CD4-positive, alpha-beta T cell treated with Interleukin-10 for 1 hour (primary cell): ENCODE measurements at places on chromosomes 4 and X.

DNA sequence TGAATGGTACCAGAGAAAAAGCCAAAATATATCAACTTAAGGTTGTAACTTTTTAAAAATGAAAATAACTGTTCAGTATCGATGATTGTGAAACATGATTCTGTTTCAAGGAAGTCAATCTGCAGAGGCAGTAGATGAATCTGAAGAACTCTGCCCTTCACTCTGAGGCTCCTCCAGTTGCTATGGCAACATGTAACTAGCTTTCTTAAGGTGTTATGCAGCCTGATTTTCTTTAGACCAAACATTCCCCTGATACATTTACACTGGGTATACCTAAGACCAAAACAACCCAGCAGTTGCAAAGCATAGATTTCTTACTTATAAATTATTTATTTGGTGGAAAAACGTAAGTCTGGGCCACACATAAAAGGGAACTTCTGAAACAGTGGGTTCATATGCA is 133.6 kb upstream of the RASGEF1B start:
- no peak for DNase-seq

DNA sequence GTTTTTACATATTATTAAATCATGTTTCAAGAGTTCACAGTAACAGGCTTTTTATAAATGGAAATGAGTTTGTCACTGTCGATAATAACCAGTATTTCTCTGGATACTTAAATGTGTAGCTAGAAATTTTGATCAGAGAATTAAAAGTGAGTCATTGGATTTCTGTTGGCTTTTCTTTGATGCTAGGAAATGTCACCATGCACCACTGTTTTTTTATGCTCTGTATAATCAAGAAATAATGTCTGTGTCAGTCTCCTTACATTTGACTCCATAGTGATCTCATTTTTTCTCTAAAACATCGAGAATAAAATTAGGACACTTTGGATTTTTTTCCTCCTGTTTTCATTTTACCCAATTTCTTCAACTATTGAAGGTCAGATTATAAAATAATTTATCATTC is 234.2 kb downstream of the RAPGEF2 start:
- no peak for DNase-seq

- DNase-seq = no peak
Observed at GRCh38 chrX:36214924-36215323, 295.4 kb downstream of the CFAP47 start.

DNA sequence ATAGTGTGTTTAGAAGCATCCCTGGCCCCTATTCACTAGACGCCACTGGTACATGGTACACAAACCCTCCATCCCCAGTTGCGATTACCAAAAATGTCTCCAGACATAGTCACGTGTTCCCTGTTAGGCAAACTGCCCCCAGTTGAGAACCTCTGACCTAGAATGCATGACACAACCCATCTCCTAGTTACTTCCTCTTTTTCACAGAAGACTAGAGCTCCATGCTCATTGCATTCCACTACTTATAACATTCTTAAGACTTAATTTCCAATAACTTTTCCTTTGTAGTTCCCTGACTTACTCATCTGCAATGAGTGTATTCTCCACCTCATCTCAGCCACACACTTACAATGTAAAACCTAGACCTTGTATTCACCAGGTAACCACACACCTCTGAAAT is 68.6 kb downstream of the PRSS12 start:
- DNase-seq = no peak

DNA sequence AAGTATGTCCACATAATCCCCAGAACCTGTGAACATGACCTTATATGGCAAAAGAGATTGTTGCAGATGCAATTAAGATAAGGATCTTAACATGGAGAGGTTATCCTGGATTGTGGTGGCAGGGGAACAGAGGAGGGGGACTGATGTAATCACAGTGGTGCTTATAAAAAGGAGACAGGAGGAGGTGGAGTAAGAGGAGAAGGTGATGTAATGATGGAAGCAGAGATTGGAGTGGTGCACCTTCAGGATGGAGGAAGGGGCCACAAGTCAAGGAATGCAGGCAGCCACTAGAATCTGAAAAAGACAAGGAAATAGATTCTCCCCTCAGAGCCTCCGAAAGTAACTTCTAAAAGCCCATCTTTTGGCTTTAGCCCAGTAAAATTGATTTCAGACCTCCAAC is 388.4 kb downstream of the BCOR start:
- no peak for DNase-seq

GRCh38 chr4:84498935-84499623 is at the start of gene NKX6-1:
Gene NKX6-1 (minus strand): TSS chr4:84499292. CDS start chr4:84498228, 1,064 bp downstream.
- DNase-seq = no peak

DNA sequence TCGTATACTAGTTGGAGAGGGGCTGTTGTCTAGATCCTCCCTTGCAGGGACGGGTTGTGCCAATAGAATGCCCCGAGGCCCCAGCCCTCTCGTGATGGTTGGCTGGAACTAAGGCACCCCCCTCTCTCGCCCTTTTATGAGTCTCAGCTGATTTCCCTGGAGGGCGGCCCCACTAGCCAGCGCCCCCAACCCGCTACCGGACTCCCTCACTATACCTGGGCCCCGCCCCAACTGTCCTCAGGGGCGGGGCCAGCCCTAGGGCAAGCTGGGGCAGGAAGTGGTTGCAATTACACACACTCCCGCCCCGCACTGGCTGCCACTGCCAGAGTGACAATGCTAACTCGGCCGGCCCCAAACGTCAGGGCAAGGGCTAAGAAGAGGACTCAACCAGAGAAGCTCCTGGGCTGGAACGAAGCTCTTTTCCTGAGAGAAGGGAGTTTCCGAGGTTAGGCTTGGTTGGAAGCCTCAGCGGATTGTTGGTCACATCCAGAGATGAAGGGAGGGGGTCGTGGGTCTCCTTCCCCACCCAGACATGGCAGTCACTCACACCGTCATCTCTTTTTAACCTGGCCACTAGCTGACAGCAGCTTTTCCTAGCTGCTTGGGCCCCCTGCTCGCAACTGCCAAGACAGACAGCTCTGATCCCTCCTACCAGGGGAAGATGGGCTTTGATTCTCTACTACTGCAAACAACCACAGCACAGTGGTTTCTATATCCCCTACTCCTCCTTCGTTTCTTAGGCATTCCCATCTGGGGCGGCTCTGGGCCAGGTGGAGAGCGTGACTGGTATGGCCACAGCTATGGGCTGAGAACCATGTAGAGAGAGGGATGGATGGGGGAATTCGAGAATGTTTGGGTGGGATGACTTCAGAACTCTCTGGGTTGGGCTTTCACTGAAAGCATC is 21.0 kb upstream of the BCORL1 start:
- peak; percentile 73 for DNase-seq

DNA sequence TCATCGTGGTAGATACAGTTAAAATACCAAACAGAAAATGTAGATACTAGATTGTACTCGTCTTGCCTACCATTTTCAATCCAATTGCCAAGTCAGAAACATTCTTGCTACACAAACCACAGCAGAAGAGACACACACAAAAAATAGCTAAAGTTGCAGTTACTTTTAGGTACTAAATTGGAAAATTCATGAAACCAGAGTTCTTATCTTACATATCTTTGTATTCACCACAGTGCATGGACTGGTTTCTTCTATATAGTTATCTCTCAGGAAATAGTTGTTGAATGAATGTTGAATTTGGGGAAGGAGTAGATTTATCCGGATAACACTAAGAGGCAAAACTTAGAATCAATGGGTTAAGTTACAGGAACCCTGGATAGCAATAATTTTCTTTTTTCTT is 14.2 kb downstream of the COL4A5 start:
- DNase-seq = no peak

GRCh38 chr4:856225-856901 is 30.4 kb upstream of the CPLX1 start:
- DNase-seq = peak; percentile 26

DNA sequence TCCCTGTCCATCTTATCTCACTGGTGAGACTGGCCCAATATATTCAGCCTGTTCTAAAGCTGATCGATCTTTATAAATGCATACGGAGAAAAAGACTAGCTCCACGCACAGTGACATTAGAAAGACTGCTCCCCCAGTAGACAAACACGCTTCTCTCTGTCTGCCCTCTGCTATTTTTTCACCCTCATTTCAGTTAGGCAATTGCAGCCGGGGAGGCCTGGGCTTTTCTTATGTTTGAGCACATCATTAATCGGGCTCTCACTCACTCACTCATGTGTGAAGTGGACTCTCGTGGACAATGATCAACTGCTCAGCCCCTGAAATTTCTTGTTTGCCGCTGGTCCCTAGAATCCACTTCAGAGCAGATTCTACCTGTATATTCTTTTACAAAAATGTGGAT is 824.7 kb upstream of the TENM3 start:
- DNase-seq = no peak

DNA sequence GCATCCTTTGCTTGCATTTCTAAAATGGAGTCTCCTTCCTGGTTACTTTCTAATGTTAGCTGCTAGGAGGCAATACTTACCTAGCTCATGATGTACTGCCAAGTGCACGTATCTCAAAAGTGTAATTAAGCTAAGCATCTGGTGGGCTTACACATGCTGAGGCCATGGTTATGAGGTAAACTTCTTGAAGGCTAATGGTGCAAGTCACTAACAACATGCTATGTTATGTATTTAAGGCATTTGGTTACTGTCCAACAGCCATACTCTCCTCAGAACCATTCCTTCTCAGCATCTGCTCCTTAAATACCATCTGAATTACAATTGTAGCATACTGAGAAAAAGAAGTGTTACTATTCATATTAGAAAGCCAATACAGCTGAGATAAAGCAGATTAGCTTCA is 318.6 kb upstream of the BMP3 start:
- no peak for DNase-seq

- DNase-seq = no peak
Observed at GRCh38 chr4:154015578-154015977, 226.7 kb upstream of the SFRP2 start.

- no peak for DNase-seq
Observed at GRCh38 chrX:71067712-71068043, 456 bp downstream of the SNX12 start.

GRCh38 chr4:183636923-183637322 is 22.1 kb downstream of the RWDD4 start:
- DNase-seq = no peak

GRCh38 chr4:173380987-173381386 is 10.2 kb downstream of the SAP30 start:
- DNase-seq = no peak

DNA sequence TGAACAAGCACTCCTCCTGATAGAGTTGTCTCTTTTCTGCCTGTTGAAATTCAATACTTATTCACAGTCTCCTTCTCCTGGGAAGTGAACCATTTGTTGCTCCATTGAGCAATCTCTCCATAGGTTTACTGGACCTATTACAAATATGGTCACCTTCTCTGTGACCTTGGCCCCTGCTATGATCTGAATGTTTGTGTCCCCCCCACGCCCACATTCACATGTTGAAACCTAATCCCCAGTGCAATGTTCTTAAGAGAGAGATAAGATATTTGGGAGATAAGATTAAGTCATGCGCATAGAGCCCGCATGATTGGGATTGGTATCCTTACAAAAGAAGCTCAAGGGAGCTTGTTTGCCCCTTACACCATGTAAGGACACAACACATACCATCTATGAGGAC is 54.1 kb upstream of the GABRE start:
- no peak for DNase-seq

- no peak for DNase-seq
Observed at GRCh38 chrX:118352566-118352965, 6.7 kb downstream of the WDR44 start.

- DNase-seq = no peak
Observed at GRCh38 chrX:153647461-153648357, 706 bp downstream of the DUSP9 start.

DNA sequence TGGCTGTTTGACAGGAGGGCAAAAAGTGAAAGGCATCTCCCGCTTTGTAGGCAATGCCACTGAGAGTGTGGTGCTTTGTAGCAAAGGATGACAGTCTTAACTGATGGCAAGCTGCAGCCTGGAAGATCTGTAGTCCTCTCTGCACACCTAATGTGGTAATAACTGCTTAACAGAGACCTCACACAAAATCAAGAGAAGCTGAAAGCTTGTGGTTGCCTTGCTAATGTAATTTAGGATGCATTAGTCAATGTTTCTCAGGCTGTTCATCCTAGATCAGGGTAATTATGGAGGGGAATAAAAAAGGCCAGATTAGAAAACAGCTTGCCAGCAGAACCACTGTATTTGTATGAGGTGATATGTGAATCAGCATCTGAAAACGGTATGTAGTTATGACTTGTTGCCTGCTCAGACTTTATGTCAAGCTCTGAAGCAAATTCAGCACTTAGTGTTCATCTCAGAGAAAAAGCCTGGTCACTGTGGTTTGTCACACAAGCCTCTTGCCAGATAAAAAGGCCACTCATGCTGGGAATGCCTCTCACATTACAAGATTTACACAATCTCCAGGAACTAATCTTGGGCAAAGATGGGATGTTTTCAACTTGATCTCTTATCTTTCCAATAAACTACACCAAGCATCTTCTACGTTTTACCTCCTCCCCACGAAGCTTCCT is 130.8 kb downstream of the ENOX2 start:
- no peak for DNase-seq

GRCh38 chr4:44121210-44121609 is 327.4 kb downstream of the KCTD8 start:
- no peak for DNase-seq

GRCh38 chr4:168119100-168119499 is 26.8 kb downstream of the ANXA10 start:
- no peak for DNase-seq

DNA sequence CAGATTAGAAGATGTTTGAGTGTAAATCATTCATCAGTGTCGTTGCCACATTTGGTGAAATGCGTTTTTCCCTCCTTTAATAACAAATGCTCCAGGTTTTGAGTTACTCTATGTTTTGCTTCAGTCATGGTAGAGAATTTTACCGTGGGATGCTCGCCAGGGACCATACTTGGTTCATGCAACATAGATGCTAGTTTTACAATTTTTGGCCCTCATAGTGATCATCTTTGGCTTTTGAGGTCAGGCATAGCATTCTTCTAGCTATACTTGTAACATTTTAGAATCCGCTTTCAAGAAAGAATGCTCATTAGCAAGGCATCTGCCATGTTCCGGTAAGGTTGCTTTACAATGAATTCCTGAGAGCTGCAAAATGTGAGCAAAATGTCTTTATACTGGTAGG is 147.2 kb downstream of the SPCS3 start:
- no peak for DNase-seq

DNA sequence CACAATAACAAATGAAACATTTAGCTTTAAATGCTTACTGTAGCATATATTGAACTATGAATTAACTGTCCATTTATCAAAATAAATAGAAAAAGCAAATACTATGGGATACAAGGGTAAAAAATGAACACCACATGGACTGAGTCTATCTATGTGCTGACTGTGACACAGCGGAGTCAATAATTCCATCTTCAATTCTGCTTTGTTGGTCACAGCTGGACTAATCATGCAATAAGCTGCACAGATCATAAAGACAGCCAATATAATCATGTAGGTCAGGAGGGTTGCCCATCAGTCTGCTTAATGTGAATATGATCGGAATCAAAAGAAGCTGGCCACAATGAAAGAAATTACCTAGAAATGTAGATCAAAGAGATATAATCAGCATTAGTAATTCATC is 95.7 kb upstream of the FAM47A start:
- no peak for DNase-seq

DNA sequence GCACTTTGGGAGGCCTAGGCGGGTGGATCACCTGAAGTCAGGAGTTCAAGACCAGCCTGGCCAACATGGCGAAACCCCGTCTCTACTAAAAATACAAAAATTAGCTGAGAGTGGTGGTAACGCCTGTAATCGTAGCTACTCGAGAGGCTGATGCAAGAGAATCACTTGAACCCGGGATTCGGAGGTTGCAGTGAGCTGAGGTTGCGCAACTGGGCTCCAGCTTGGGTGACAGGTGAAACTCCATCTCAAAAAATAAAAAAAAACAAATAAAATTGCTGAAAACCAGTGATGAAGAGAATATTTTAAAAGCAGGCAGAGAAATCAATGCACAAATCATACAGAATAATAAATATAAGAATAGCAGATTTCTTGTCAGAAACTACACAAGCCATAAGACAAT is 129.3 kb downstream of the SLIT2 start:
- DNase-seq = no peak
